NCI-H2227 treated with DMSO at 0.1 percent for 48 hours (cell line): ENCODE measurements at places on chromosomes 16 and 17.

GRCh38 chr16:50645563-50646220 is 35.4 kb downstream of the SNX20 start:
- DNase-seq = no peak

DNA sequence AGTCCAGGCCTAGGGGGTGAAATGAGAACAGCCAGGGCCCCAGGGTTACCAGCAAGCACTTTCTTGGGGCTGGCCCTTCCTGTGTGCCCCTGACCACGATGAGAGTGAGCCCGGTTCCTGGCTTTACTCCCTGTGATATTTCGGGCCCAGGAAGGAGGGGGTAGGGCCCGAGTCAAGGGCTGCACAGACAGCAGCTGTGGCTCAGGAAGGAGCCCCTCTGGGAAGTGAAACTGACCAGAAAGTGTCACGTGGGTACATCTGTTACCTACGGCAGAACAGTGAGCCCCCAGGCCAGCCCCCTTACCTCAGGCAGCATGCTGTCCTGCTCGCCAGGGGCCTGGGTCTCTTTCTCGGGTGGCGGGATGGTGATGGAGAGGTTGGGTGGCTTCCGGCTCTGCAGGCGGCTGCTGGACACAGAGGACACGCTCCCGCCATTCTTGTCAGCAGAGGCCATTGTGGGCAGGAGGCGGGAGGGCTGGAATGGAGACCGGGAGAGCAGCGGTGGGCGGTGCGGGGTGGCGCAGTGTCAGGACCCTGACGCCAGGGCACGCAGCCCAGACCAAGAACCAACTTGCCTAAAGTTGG is 13.8 kb downstream of the AANAT start:
- no peak for DNase-seq

GRCh38 chr16:19377864-19378263 is 39.8 kb upstream of the TMC5 start:
- no peak for DNase-seq

GRCh38 chr17:40015005-40015997 is at the start of gene CSF3:
Gene CSF3 (plus strand): TSS chr17:40015440. CDS start chr17:40015475, 35 bp downstream.
- no peak for DNase-seq

GRCh38 chr17:48502901-48503300 is 27.9 kb downstream of the HOXB1 start:
- DNase-seq = no peak

DNA sequence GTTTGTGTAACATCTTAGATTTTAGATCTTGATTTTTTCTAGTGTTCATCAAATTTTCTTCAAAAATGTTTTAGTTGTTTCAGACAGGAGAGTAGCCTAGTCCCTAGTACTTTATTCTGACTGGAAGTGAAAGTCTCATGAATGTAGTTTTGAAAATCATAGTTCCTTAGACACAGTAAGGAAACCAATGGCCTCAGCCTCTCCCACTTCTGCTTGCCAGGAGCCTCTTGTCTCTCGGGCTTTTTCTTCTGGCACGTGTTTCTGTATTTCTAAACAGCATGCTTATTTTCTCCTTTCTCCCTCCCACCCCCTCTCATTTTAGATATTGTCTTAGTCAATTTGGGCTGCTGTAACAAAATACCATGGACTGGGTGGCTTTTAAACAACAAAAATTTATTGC is 9.8 kb downstream of the SLFN5 start:
- DNase-seq = no peak

GRCh38 chr17:1147664-1148063 is 32.1 kb downstream of the ABR start:
- DNase-seq = peak; percentile 18

DNA sequence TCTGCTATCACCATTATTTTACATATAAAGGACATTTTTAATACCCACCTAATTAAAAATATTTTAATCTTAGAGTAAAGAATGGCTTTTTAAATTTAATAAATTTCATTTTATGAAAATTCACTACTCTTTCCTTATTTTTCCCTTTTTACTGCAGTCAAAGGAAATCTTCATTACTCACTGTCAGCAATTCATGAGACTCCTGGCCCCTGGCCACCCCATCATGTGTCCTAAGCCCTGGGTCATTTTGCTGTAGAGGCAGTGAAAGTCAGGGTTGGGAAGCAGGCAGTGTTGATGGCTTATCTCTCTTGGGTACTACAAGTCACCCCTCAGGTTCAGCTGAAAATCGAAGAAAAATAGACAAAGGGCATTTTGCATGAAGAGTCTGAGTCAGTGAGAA is 468.6 kb upstream of the CCL2 start:
- no peak for DNase-seq
